ENCODE measurements at places on chromosomes 13 and 19. TPM values are rescaled to one million over a fixed set of nuclear protein-coding genes. Genes with fewer than 3 reads are reported as not detected.

GRCh38 chr19:30053558-30053957, 111.5 kb downstream of the URI1 start:
- no peak overlapping the region for H3K27ac ChIP-seq
- no peaks in the 10 kb centered on the region for H3K36me3 ChIP-seq
- DNase-seq = no peak
- H3K27me3 ChIP-seq = no peaks in the 10 kb centered on the region
- no peaks in the 10 kb centered on the region for H3K4me1 ChIP-seq

GRCh38 chr13:50766013-50766412, 77.5 kb downstream of the DLEU7 start:
- H3K36me3 ChIP-seq = no peaks in the 10 kb centered on the region
- H3K4me1 ChIP-seq = no peaks in the 10 kb centered on the region
- H3K4me3 ChIP-seq = no peak overlapping the region
- no peak overlapping the region for H3K27ac ChIP-seq
- no peaks in the 10 kb centered on the region for H3K27me3 ChIP-seq

DNA sequence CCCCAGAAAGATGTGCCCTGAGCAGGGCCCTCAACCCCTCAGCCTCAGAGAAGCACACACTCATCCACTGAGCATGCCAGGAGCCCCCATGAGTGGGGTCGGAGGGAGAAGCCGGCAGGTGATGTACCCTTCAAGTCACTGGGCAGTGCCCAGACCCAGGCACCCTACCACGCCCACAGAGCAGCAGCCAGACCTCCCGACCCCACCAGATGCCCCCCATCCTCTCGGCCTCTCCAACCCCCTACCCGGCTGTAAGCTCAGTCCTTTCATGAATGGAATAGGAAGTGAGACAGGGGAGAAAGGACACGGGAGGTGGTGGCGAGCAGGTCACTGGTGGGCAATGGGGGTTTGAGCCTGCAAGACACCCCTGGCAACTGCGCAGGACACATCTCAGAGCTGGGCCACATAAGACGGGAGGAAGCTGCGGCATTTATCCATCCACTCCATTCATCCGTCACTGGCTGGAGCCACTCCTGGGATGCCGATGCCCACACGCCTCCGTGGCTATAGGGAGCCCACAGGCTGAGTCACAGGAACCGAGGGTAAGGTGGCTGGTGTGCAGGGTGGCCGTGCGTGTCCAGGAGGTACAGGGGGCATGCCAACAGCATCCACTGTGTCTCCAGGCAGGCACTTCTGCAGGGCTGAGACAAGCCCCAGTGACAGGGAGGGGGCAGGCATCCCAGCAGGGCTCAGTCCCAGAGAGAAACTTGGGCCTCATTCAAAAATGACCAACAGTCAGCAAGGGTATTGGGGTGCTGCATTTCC, 23.8 kb upstream of the VSTM2B start:
- no peaks in the 10 kb centered on the region for H3K36me3 ChIP-seq
- no peak for DNase-seq
- H3K27me3 ChIP-seq = peaks cover 2% of the 10 kb centered on the region
- no peak overlapping the region for H3K27ac ChIP-seq

Gene ANKRD24
- 0.36 TPM for total RNA-seq

- H3K36me3 ChIP-seq = no peaks in the 10 kb centered on the region
- H3K4me1 ChIP-seq = no peaks in the 10 kb centered on the region
- H3K27me3 ChIP-seq = no peaks in the 10 kb centered on the region
Measured at GRCh38 chr13:46334035-46334822, 52.8 kb downstream of the RUBCNL start.

Gene ELSPBP1
- total RNA-seq = not detected

Gene DLL3
- total RNA-seq = not detected

GRCh38 chr19:54429176-54429495, 13.9 kb downstream of the TTYH1 start:
- H3K4me1 ChIP-seq = no peaks in the 10 kb centered on the region
- no peak overlapping the region for H3K27ac ChIP-seq
- no peaks in the 10 kb centered on the region for H3K36me3 ChIP-seq

- H3K4me3 ChIP-seq = no peak overlapping the region
- H3K27ac ChIP-seq = no peak overlapping the region
- no peaks in the 10 kb centered on the region for H3K27me3 ChIP-seq
- DNase-seq = peak; percentile 56
- no peaks in the 10 kb centered on the region for H3K36me3 ChIP-seq
- H3K4me1 ChIP-seq = no peaks in the 10 kb centered on the region
Measured at GRCh38 chr19:6551607-6552450, 21.0 kb downstream of the TNFSF9 start.

Gene S1PR4
- 0.79 TPM for total RNA-seq

- H3K36me3 ChIP-seq = no peaks in the 10 kb centered on the region
- H3K4me1 ChIP-seq = no peaks in the 10 kb centered on the region
- no peak for DNase-seq
- no peaks in the 10 kb centered on the region for H3K27me3 ChIP-seq
Measured at GRCh38 chr13:89454681-89455080, 1783.5 kb downstream of the SLITRK5 start.

Gene SYNGR4
- total RNA-seq = not detected

Gene CNN1
- 7.8 TPM for total RNA-seq

Gene IL12RB1
- 0.15 TPM for total RNA-seq

- H3K27ac ChIP-seq = peak overlapping the region; percentile 23
- peak overlapping the region; percentile 79 for H3K4me3 ChIP-seq
- peaks cover 1% of the 10 kb centered on the region for H3K36me3 ChIP-seq
Measured at GRCh38 chr19:9406798-9407352, 28.5 kb downstream of the ZNF266 start.

DNA sequence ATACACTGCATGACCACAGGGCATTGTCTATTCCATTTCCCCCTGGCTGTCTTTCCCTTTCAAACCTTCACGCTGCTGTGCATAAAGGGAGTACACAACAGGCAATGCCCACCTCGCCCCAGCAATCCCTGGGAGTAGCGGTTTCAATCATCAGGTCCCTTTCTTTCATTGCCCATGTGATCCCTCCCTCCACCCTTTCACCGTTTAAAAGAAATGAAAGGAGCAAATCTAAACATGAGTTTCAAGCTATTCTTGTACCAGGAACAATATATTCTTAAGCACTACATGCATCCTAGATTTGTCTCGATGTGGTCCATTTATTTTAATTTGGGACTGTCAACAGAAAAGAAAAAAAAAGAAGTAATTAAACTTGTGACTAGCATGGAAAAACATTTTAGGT, 123.4 kb upstream of the ARGLU1 start:
- H3K36me3 ChIP-seq = no peaks in the 10 kb centered on the region
- peaks cover 6% of the 10 kb centered on the region for H3K27me3 ChIP-seq
- no peak for DNase-seq

GRCh38 chr13:101393140-101393539, 23.2 kb downstream of the NALCN start:
- no peak overlapping the region for H3K4me3 ChIP-seq
- DNase-seq = no peak
- H3K27ac ChIP-seq = no peak overlapping the region
- no peaks in the 10 kb centered on the region for H3K36me3 ChIP-seq

- H3K27ac ChIP-seq = peak overlapping the region; percentile 76
- no peaks in the 10 kb centered on the region for H3K4me1 ChIP-seq
- peak overlapping the region; percentile 75 for H3K4me3 ChIP-seq
- no peaks in the 10 kb centered on the region for H3K36me3 ChIP-seq
- H3K27me3 ChIP-seq = no peaks in the 10 kb centered on the region
Measured at GRCh38 chr19:8526345-8527091, 12.6 kb upstream of the ZNF414 start.

DNA sequence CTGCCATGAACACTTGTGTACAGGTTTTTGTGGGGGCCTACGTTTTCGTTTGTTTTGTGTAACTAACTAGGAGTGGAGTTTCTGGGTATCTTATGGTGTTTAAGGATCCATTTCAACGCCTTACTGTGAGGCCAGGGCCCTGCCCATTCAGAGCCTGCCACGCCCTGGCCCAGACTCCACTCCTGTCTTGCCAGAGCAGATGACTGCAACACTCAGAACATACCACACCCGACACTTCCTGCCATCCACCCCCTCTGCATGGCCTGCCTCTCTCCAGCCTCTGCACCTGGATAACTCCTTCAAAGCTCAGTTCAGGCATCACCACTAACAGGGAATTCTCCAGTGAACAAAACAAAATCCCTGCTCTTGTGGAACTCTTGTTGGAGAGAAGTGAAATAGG, 43.2 kb downstream of the RGCC start:
- no peak overlapping the region for H3K27ac ChIP-seq
- no peak for DNase-seq
- no peaks in the 10 kb centered on the region for H3K27me3 ChIP-seq
- H3K4me3 ChIP-seq = no peak overlapping the region
- H3K36me3 ChIP-seq = no peaks in the 10 kb centered on the region

DNA sequence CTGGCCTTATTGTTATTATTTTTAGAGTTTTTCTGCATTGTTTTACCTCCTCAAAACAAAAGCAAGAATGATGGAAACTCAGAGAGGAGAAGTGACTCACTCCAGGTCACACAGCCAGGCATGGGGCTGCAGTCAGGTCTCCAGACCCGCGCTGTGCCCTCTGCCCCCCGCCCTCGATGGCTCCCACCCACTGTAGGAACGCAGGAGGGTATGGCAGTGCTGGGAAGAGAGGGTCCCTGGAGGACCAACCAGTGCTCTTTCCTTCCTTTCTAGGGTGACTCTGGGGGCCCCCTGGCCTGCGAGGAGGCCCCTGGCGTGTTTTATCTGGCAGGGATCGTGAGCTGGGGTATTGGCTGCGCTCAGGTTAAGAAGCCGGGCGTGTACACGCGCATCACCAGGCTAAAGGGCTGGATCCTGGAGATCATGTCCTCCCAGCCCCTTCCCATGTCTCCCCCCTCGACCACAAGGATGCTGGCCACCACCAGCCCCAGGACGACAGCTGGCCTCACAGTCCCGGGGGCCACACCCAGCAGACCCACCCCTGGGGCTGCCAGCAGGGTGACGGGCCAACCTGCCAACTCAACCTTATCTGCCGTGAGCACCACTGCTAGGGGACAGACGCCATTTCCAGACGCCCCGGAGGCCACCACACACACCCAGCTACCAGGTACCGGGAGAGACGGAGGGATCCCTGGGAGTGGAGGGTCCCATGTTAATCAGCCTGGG, 5.6 kb downstream of the TIMM13 start:
- DNase-seq = no peak
- H3K4me1 ChIP-seq = peaks cover 25% of the 10 kb centered on the region
- H3K27me3 ChIP-seq = no peaks in the 10 kb centered on the region
- peaks cover 20% of the 10 kb centered on the region for H3K36me3 ChIP-seq

DNA sequence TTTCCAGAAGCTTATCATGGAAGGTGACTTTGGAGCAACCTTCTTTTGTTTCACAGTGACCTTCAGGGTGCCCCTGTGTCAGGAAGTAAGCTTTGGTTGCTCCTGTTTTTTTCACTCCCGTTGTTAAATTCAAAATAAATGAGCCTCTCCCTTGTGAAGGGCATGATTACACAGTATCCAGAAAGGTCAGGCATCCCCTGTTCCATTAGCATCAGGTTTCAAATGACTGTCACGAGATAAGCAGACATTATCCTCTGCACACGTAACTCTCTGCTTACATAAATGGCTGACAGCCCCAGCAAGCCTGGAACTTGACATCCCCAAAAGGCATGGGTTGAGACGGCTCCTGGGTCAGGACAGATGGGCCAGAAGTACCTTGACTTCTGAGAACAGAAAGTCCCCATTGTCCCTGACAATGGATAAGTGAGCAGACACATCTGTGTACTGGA, 52.0 kb downstream of the RAB20 start:
- no peak overlapping the region for H3K4me3 ChIP-seq
- no peaks in the 10 kb centered on the region for H3K36me3 ChIP-seq
- no peak for DNase-seq
- H3K27me3 ChIP-seq = no peaks in the 10 kb centered on the region
- H3K4me1 ChIP-seq = peaks cover 18% of the 10 kb centered on the region

DNA sequence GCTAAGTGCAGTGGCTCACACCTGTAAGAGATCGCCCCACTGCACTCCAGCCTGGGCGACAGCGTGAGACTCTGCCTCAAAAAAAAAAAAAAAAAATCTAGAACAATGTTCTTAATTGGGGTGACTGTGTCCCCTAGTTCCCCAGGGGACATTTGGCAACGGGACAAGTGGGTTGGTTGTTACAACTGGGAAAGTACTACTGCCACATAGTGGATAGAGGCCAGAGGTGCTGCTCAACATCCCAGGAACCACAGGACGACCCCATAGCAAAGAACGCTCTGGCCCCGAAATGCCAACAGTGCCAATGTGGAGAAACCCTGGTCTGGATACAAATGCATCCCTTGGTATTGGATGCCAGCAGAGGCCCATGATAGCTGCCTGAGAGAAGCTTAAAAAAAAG, 11.8 kb downstream of the NLRP12 start:
- H3K4me1 ChIP-seq = no peaks in the 10 kb centered on the region
- no peak for DNase-seq
- H3K4me3 ChIP-seq = no peak overlapping the region
- no peaks in the 10 kb centered on the region for H3K27me3 ChIP-seq
- H3K27ac ChIP-seq = no peak overlapping the region

Gene ZNF600
- 2.4 TPM for total RNA-seq

Gene EGLN2
- total RNA-seq = 41.7 TPM

Gene KLF12
- 8.8 TPM for total RNA-seq

- H3K27ac ChIP-seq = no peak overlapping the region
- H3K27me3 ChIP-seq = no peaks in the 10 kb centered on the region
- no peak overlapping the region for H3K4me3 ChIP-seq
- DNase-seq = no peak
- H3K4me1 ChIP-seq = peaks cover 10% of the 10 kb centered on the region
Measured at GRCh38 chr19:29860492-29860891, 48.7 kb downstream of the CCNE1 start.

Gene PNMA8B
- total RNA-seq = 0.17 TPM

All from psoas muscle (tissue), 8 donors.